ENCODE measurements at places on chromosomes 4 and X.

- no peak for DNase-seq
Measured at GRCh38 chrX:18160369-18160768, 60.3 kb downstream of the BEND2 start.

DNA sequence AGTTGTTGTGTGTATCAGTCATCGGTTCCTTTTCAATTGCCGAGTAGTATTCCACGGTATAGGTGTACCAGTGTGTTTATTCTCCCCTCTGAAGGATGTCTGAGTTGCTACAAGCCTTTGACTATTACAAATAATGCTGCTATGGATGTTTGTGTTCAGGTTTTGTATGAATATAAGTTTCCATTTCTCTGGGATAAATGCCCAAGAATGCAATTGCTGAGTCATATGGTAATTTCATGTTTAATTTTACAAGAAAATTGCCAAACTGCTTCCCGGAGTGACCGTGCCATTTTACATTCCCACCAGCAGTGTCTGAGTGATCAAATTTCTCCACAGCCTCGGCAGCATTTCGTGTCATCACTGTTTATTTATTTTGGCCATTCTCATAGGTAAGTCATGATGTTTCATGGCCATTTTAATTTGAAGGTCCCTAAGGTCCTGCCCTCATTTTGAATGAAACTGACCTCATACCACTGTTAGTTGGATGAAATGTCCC lies 73.9 kb downstream of the IRF2 start:
- no peak for DNase-seq

DNA sequence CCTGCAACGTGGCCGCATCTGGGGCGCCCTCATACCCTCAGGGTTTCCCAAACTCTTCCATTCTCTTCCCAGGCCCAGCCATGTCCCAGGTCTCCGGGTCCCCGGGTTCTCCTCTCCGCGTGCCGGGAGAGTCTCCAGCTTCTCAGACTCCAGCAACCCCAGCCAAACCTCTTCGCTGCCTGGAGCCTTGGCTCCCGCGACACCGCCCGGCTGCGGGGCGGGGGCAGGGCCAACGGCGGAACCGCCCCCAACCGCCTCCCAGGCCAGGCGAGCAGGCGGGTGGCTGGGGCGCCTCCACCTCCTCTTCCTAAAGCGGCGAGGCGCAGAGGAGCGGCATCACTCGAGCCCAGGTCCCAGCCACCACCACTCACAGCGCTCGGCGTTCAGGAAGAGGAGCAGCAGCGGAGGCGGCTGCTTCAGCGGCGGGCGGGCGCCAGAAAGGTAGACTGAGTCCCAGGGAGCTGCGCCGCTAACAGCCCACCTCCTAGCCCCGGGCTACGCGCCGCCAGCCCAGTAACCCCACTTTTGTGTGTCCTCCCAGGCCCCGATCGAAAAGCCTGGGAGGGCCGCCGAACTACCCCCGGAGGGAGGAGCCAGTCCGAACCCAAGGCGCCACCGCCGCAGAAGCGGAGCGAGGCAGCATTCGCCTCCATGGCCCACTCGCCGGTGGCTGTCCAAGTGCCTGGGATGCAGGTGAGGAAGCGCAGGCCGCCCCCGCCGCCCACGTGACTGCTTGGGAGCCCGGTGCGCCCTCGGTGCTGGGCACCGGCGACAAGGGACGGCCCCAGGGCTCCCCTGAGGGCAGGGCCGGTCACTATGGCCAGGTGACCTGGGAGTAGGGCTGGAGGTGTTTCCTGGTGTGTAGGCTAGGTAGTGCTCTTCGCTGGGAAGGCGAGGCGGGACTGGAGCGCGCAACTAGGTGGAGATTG lies at the start of gene STK26:
Gene STK26 (plus strand): TSS at position 336 of the 929 bp plus-strand sequence. CDS start 316 bp downstream, at position 652.
- DNase-seq, result peak; percentile 58

DNA sequence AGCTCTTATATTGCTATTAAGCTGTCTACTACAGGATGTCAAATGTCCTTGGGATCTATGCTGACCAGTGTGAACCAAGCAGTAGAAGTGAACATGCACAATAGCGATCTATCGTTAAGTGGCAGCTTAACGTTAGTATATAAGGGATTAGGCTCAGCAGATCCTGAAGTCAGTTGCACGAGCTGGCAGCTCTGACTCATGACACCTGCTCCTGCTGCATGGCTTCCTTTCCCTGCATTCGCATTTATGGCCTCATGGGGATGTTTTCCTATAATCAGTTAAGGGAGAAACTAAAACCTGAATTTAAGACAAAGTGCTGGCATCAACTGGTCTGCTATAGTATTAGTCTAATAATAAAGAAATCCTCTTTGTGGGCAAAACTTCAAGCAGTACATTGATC lies 12.7 kb upstream of the MCUB start:
- DNase-seq, result no peak

DNA sequence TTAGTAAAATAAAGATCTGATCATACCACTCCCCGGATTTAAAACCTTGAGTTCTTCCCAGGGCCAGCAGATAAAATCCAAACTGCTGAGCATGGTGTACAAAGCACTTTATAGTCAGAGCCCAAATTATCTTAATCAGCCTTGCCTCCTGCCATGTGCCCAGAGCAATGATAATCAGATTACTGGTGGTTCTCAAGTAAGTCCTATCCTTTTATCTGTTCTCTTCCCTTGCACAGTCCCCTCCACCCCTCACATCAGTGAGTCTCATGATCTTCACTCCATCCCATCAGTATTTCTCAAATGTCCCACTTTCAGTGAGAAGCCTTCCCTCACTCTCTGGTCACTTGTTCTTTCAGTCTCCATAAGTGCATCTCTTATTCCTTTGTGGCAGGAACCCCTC lies 22.7 kb downstream of the INTS6L start:
- DNase-seq, result no peak
